ENCODE measurements at places on chromosomes 11 and 22.

DNA sequence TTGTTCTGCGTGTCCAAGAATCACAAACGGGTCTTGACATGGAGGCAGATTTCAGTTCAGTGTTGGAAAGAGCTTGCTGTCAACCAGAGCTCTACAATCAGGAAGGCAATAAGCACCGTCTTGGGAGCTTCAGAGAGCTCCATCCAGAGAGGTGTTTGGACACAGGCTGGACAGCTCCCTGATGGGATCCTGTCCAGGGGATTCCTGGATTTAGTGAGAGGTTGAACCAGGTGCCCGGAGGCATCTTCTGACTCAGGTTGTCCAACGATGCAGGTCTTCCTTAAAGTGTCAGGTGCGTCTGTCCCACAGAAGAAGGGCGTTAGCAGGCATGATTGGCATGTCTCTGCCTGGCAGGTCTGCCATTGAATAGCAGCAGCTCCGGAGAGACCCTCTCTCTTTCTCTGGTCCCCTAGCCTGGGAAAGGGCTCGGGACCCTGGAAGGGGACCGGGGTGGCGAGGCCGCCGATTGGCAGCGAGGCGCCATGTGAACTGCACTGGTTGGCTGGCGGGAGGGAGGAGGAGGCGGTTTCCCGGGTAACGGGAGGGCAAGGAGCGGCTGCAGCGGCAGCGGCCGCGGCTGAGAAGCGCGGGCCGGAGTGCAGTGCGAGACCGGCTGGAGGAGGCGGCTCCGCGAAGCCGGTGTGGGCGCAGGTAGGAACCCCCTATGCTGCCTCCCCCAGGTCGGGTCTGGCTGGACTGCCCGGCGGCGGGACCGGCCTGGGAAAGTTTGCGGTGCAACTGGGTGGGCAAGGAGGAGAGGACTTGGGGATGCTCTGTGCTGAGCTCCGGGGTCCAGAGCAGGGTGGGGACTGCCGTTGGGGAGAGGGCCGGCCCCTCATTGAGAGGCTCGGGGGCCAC lies 104.1 kb upstream of the E2F8 start:
- H3K36me3 ChIP-seq, result no peaks in the 10 kb centered on the region
- H3K4me1 ChIP-seq, result no peaks in the 10 kb centered on the region
- DNase-seq, result peak; percentile 33

DNA sequence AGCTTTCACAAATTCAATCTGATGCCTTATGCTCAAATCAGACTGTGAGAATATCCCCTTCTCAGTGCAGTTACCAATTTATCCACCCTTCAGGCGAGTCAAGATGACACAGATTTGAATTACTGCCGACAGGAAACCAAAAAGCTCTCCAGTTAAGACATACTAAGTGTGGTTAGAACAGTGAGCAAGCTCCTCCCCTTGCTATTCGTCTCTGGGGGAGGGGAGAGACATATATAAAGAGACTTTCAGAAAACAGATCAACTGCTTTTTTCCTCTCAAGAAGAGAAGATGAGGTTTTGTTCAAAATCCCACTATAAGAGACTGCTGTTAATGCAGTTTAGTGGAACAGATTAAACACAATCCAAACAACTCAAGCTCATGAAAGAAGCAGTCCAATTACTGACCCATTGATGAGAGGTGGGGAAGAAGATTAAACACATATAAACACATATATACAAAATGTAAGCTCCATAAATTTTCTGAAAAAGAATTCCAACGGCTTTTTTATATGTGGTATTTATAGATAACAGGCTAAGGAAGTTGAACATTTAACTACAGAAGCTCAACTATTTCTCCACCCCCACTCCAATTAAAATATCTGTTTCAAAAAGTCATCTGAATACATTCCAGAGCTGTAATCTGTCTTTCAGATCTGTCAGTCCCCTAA lies 102.7 kb downstream of the MRTFA start:
- peak; percentile 72 for DNase-seq
- no peaks in the 10 kb centered on the region for H3K27me3 ChIP-seq
- peak overlapping the region; percentile 47 for H3K27ac ChIP-seq

DNA sequence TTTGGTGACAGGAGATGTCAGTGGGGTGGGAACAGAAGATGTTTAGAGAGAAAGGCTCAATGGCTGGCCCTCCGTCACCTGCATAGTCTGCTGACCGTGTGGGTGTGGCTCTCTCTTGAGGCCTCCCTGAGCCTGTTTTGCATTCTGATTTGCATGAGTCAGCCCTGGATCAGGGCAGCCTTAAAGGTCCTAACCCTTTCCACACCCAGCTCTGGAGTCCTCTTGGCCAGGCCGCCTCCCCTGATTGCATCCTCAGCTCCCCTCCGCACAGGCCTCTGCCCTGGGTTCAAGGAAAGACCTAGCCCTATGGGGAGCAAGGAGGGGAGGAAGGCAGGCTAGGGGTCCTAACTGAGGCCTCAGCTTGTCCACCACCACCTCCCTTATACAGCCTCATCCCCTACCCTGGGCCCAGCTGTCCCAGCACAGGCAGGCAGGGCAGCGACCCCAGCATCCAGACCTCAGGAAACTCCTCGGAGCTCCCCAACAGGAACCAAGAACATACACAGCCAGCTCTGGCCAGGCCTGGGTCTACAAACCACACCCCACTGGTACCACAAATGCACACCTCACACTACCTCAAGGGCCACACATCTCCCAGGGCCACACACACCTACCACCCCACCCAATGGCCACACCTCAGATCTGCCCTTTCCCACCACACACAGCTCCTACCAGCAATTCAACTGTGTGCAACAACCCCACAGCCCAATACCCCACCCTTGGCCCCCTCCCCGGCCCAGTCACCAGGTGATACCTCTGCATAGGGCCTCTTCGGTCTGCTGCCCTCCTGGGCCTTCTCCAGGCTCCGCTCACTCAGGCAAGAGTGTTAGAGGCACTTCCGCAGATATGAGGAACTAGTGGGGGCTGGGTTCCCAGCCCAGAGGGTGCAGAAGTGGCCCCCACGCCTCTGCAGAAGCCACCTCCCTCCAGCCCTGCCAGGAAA lies 13.7 kb downstream of the ARAP1 start:
- H3K4me3 ChIP-seq, result no peak overlapping the region
- peaks cover 45% of the 10 kb centered on the region for H3K4me1 ChIP-seq
- H3K27ac ChIP-seq, result peak overlapping the region; percentile 37

DNA sequence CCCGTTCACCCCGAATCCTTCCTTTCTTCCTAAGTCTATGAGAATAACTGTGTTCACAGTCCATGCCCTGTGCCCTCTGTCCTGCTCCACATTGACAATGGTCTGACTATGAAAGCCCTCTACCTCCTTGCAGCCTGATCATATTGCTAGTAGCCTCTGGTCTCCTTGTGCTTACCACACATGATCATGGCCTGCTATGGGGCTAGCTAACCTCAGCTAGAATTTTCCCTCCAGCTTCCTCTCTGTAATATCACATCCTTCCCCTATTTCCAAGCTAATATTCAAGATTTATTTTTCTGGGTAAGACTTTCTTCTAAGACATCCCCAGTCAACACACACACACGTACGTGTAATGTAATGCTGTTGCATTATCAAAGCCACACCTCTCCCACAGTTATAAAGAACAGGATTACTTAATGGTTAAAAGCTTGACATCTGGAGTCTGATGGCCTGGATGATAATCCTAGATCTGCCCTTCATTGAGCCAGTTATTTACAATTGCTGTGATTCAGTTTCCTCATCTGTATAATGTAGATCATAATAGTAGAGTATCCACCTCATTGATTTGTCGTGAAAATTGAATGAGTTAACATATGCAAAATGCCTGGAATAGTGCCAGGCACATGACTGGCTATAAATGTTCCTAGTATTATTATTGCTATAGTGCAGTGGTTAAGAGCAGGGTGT lies 214.4 kb upstream of the BLID start:
- no peak for DNase-seq
- H3K4me3 ChIP-seq, result no peak overlapping the region
- H3K27ac ChIP-seq, result no peak overlapping the region
- no peaks in the 10 kb centered on the region for H3K27me3 ChIP-seq

GRCh38 chr11:104122836-104123235 lies 41.1 kb downstream of the PDGFD start:
- no peak overlapping the region for H3K27ac ChIP-seq
- no peaks in the 10 kb centered on the region for H3K4me1 ChIP-seq
- no peaks in the 10 kb centered on the region for H3K36me3 ChIP-seq
- H3K4me3 ChIP-seq, result no peak overlapping the region
- no peak for DNase-seq

GRCh38 chr11:67613960-67614715 lies 7.4 kb downstream of the NDUFV1 start:
- no peaks in the 10 kb centered on the region for H3K4me1 ChIP-seq
- no peak overlapping the region for H3K4me3 ChIP-seq
- peaks cover 6% of the 10 kb centered on the region for H3K36me3 ChIP-seq

- no peak for DNase-seq
- no peak overlapping the region for H3K27ac ChIP-seq
- no peak overlapping the region for H3K4me3 ChIP-seq
- H3K27me3 ChIP-seq, result no peaks in the 10 kb centered on the region
These were observed 56.2 kb upstream of the GLYAT start for GRCh38 chr11:58787903-58788302.

DNA sequence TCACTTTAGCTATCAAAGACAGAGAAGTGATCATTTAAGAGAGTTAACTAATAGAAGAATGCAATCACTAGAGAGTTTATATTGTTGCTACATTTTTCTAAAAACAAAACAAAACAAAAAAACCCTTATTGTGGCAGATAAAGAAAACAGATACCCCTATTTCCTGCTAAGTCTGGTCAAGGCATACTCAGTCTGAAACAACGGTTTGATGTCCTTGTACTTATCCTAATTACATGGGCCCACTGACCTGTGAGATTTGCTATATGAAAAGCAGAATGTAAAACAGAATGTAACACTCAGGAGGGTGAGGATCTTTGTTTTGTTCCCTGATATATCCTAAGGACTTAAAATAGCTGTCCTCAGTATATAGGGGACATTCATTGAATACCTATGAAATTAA lies 24.6 kb downstream of the MAML2 start:
- H3K4me1 ChIP-seq, result peaks cover 27% of the 10 kb centered on the region
- H3K27me3 ChIP-seq, result no peaks in the 10 kb centered on the region
- H3K36me3 ChIP-seq, result no peaks in the 10 kb centered on the region
- H3K4me3 ChIP-seq, result no peak overlapping the region
- no peak for DNase-seq

DNA sequence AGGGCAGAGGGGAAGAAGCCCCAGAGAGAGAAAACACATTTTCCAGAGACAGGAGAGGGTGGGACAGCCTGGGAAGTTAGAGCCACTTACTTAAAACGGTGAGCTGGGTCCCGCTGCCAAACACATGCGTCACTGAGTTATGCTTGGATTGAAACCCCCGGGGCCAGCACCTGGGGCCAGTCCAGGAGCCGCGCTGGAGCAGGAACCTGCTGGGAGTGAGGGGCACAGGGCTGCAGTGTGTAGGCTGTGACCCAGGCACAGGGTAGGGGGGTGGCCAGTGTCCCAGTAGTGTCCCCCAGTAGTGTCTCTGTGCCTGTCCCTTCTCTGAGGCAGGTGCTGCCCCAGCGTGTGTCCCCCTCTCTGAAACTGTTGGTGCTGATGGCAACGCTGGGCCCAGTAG lies 5.2 kb downstream of the IGLL1 start:
- H3K36me3 ChIP-seq, result no peaks in the 10 kb centered on the region
- H3K4me1 ChIP-seq, result no peaks in the 10 kb centered on the region
- H3K4me3 ChIP-seq, result no peak overlapping the region
- H3K27ac ChIP-seq, result no peak overlapping the region
- no peaks in the 10 kb centered on the region for H3K27me3 ChIP-seq
- no peak for DNase-seq

DNA sequence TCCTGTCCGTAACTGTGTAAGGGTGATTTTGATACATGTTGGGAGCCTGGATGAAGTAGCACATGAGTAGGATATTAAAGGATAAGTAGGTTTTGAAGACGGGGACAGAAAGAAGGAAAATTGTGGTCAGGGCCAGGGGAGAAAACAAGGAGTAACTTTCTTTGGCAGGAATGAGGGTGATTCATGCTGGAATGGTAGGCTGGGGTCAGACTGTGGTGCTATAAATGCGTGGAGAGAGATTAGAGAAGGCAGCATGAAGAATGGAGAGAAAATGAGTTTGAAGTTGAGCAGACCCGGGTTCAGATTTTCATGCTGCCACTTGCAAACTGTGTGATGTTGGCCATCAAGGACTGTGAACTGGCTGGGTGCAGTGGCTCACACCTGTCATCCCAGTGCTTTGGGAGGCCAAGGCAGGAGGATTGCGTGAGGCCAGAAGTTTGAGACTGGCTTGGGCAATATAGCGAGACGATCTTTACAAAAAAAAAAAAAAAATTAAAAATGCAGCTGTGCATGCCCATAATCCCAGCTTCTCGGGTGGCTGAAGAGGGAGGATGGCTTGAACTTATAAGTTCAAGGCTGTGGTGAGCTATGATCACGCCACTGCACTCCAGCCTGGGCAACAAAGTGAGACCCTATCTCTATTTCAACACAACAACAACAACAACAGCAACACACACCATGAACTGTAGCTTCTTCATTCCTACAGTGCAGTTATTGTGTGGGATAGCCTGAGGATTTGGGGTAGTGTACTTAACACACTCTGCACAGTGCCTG lies 22.3 kb downstream of the ZBTB16 start:
- H3K27ac ChIP-seq, result no peak overlapping the region
- H3K4me1 ChIP-seq, result no peaks in the 10 kb centered on the region
- H3K27me3 ChIP-seq, result peaks cover 2% of the 10 kb centered on the region
- no peaks in the 10 kb centered on the region for H3K36me3 ChIP-seq
- DNase-seq, result peak; percentile 71

GRCh38 chr11:27118371-27118770 lies 77.8 kb downstream of the BBOX1 start:
- H3K36me3 ChIP-seq, result no peaks in the 10 kb centered on the region
- no peaks in the 10 kb centered on the region for H3K27me3 ChIP-seq
- H3K4me3 ChIP-seq, result no peak overlapping the region
- no peaks in the 10 kb centered on the region for H3K4me1 ChIP-seq

DNA sequence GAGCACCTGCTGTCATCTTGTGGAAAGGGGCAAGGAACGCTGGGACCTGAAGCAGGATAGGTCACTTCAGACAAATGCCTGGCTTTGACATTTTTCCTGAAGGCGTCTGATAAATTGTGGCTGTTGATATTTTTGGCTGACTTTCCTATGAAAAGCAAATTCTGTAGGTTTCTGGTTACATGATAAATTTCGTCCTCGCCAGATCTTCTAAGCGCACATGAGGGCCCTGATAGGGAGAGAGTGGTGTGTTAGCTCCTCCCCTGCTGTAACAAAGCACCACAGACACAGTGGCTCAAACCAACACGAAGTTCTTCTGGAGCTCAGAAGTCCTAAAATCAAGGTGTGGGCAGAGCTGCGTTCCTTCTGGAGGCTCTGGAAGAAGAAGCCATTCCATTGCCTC lies 19.6 kb downstream of the APOL4 start:
- no peaks in the 10 kb centered on the region for H3K36me3 ChIP-seq
- H3K4me3 ChIP-seq, result no peak overlapping the region
- H3K27ac ChIP-seq, result no peak overlapping the region
- peaks cover 7% of the 10 kb centered on the region for H3K27me3 ChIP-seq
- H3K4me1 ChIP-seq, result no peaks in the 10 kb centered on the region
- peak; percentile 36 for DNase-seq

- H3K4me3 ChIP-seq, result peak overlapping the region; percentile 88
- no peaks in the 10 kb centered on the region for H3K27me3 ChIP-seq
- peak overlapping the region; percentile 93 for H3K27ac ChIP-seq
These were observed 50.9 kb downstream of the TRIOBP start for GRCh38 chr22:37747715-37748100.

All from fibroblast of lung (primary cell).